Aorta (tissue), 5 donors: ENCODE measurements at places on chromosomes 2 and 18.
A peak's percentile ranks its signal among the peaks of the same experiment; 100 is the strongest.

DNA sequence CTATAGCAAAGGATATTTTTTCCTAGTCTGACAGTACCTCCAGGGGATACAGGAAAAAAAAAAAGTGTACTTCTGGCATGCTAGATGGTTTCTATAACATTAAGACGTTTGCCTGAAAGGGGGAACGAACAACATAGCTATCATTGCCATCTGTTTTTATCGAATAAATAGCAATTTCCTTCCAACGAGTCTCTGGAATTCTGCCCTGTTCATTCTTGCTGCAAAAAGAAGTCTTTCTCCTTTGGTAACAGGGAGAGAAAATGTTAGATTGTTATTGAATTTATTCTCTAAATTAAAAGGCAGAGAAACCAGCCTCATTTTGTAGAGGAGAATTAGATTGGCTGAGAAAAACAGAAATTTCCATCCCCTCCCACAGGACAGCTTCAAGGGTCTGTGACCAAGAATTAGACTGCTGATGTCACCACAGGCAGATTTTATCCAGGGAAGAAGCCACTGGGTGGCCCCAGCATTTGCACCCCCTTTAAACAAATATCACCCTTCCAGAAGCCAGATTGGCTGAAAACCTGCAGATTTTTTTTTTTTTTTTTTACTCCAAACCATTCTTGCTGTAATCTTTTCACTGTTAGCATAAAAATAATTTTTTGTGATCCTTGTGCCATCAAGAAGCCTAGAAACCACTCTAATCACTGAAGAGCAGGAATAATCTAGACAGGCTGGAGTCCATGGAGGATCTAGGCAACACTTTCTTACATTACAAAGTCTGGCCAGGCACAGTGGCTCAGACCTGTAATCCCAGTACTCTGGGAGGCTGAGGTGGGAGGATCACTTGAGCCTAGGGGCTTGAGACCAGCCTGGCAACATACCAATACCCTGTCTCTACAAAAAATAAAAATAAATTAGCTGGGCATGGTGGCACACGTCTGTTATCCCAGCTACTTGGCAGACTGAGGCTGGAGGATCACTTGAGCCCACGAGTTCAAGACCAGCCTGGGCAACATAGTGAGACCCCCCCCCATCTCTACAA lies 12.0 kb downstream of the WDFY1 start:
- no peak for DNase-seq

DNA sequence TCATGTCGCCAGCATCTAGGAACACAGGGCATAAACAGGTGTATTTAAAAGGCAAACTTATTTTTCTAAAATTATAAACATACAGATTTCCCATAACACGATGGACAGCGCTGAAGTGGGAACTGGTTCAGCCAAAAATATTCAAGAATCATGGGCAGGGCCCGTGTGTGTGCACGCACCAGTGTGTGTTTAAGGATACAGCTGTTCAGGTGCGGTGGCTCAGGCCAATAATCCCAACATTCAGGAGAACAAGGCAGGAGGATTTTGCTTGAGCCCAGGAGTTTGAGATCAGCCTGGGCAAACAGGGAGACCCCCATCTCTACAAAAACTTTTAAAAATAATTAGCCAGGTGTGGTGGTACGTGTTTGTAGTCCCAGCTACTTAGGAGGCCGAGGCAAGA lies 288.6 kb upstream of the HDAC4 start:
- no peak for DNase-seq

GRCh38 chr2:129103936-129104878 lies 785.5 kb upstream of the HS6ST1 start:
- no peak for DNase-seq

- DNase-seq = no peak
These were observed 735 bp downstream of the CD207 start for GRCh38 chr2:70834881-70835280.

GRCh38 chr2:184598316-184599053 lies at the start of gene ZNF804A:
ZNF804A (plus strand) TSS chr2:184598529; CDS start chr2:184598960, 431 bp downstream.
- peak; percentile 79 for DNase-seq

DNA sequence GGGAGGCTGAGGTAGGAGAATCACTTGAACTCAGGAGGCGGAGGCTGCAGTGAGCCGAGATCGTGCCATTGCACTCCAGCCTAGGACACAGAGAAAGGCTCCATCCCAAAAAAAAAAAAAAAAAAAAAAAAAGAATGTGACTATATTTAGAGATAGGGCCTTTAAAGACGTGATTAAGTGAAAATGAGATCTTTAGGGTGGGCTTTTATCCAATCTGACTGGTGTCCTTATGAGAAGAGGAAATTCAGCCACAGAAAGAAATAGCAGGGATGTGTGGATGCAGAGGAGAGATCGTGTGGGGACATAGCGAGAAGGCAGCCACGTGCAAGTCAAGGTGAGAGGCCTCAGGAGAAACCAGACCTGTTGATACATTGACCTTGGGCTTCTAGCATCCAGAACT lies 69.9 kb upstream of the ACSL3 start:
- DNase-seq = no peak

DNA sequence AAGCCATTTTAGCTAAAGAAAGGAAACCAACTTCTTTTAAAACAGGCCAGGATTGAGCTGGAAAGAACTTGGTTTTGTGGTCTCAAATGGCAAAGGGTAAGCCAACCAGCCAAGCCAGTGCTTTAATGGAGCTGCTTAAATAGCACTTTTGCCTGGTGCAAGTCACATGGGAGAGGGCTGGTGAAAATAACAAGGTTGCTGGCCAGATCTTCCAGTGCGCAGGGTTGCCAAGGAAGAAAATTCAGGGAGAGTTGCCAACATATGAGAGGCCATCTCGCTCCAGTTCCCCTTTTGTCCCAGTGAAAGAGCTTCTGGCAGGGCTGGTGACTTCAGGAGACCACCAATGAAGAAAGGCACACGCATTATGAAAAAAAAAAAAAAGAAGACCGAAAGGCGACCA lies 57.3 kb downstream of the IRS1 start:
- peak; percentile 63 for DNase-seq

- DNase-seq = peak; percentile 40
These were observed 187.0 kb upstream of the HDAC4 start for GRCh38 chr2:239587841-239588240.

DNA sequence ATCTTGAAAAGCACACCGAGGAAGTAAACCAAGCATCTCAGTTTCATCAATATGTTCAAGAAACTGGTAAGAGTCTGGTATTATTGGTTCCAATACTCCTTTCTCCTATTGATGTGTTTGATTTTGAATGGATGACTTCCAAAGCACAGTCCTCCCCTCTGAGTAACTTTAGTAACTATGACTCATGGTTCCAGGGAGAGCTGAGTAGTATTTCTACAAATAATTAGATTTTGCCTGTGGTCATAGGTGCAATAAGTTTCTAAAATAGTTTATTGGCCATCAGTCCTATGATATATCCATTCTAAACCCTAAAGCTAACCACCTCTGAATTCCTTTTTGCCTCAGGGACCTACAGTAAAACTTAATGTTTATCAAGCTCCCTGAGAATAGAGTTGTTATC lies 352.4 kb downstream of the XIRP2 start:
- no peak for DNase-seq

DNA sequence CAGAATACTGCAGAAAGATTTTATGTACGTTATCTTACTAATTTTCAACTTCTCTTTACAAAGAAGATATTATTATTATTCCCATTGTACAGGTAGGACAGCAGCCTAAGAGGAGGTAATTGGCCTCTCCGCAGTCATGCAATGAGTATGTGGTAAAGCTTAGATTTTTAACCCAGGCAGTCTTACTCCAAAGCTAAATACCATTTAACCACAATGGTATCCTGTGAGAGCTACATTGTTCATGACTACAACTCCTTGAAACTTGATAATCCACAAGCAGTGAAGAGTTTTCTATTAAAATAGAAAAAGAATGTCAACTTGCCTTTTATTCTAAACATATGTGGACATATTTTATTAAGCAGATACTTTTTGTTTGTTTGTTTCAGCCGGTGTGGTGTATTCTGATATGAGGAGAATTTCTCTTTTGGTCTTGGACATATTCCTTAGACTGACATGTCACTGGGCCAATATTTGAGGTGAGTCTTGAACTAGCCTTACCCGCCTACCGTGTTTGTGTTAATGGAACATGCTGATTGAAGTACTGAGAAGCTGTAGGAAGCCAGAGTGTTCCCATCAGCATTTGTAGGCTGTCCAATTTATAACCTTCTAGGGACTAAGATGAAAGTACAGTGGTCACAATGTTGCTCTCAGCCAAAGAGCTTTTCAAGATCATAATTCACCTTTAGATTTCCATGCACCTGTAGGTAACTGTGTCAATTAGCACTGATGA lies 293.9 kb upstream of the DCC start:
- DNase-seq = no peak

GRCh38 chr2:84946204-84947009 lies 24.6 kb upstream of the KCMF1 start:
- no peak for DNase-seq

- no peak for DNase-seq
These were observed 230.9 kb upstream of the FSIP2 start for GRCh38 chr2:185507719-185508118.

DNA sequence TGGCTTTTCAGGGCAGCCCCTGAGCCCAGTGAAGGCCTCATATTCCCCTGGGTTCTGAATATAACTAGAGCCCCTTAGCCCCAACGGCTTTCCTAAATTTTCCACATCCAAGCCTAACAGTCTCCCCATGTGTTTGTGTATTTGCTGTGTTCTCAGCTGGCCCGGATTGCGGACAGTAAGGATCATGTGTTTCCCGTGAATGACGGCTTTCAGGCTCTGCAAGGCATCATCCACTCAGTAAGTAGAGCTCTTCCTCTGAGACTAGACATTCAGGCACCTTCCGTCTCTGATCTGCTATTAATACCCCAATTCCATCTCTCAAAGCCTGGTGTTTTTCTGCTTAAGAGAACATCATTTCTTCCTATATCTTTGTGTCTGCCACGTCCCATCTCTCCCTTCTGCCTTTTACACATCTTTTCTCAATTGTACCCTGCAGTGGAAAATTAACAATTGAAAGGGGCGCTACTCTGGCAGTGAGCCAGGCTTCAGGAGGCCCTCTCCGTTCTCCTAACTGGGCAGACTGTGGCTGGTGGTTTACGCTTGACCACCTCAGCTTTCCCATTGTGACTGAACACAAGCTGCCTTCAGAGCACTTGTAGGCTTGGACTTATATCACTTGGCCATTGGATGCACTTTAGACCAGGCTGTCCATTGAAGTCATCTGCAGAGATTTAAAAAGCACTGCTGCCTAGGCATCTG lies 64.4 kb downstream of the ANTXR1 start:
- no peak for DNase-seq

DNA sequence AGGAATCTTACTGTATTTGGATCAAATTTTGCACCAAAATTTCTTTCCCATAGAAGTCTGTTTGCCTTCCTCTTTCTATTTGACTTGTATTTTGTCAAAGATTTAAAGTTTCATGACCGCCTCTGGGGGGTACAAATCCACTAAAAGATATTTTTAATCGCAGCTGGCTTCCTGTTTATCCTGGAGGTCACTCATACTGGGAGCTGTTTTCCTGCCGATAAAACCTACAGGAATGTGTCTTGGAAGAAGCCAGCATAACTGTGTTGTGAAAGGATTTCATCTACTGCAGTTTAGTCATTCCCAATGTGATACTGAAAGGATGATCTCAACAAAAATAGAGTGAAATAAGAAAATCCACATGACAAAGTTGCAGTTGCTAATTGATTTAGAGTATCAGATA lies 184.0 kb downstream of the RIT2 start:
- no peak for DNase-seq

- DNase-seq = no peak
These were observed 42.9 kb upstream of the TNFRSF11A start for GRCh38 chr18:62282188-62282629.

DNA sequence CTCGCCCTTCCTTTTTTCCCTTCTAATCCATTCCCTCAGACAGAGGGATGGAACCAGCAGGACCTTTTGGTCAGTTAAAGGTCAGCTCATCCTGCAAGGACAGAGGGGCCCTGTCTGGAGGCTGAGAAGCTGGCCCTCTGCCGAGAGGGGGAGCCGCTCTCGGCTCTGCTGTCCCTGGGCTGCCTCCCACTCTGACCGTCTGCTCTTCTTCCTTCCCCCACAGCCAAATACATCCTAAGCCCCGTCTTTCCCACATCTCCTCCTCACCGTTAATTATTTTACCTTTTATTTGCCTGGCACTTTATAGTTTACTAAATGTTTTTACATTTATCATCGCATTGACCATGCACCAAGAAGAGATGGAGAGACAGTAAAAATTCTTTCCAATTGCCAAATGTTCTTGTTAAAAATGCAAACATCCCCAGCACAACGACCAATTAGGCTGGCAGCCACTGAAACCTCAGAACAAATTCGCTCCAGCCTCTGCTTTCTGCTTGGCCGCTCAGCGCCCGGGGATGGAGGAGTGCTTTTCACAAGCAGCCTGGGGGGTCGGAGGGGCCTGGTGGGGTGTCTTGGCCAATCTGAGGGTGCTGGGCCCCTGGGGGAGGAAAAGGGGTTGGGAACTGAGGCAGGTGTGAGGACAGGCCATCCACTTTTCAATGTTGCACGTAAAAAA lies 123.7 kb downstream of the TNS1 start:
- peak; percentile 41 for DNase-seq

DNA sequence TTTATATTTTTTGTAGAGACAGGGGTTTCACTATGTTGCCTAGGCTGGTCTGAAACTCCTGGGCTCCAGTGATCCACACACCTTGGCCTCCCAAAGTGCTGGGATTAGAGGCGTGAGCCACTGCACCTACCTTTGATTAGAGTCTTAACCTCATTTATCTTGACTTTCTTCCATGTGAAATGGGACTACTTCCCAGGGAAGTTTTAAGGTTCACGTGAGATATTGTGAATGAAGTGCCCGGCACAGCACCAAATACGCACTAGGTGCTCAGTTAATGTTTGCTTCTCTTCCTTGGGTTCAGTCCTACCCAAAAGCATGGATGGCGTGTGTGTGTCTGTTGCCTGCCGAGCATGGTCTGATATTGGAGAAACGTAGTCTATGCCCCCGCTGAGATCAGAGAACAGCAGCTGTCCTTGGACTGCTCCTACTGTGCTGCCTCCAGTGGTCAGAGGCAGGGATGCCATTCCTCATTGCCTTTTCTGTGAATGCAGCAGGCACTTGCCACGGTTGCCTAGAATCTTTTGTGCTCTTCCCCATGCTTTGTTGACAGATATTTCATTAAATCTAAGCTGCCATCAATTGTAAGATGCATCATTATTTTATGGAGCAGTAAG lies 12.3 kb upstream of the TFCP2L1 start:
- DNase-seq = no peak

DNA sequence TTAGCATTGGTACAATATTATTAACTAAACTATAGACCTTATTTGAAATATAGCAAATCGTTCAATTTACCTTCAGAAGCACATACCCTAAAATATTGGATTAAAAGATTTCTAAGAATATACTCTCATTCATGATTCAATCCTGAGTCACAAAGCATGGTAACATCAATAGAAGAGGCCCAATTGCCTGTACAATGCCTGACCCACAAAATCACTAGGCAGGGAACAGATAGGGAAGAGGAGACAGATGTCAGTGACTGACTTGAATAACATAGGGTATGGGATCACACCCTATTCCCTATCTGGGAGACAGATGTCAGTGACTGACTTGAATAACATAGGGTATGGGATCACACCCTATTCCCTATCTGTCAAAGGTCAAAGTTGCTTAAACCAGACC lies 611.6 kb upstream of the VRK2 start:
- DNase-seq = no peak
